ENCODE measurements at places on chromosomes 6 and 20. TPM values are rescaled to one million over a fixed set of nuclear protein-coding genes. Genes with fewer than 3 reads are reported as not detected.

The SPATS1 gene
- not detected for total RNA-seq

The PTCRA gene
- total RNA-seq = not detected

The MMP24 gene
- total RNA-seq = not detected

The PRICKLE4 gene
- total RNA-seq = not detected

The DNMT3B gene
- total RNA-seq = 3.5 TPM

The IYD gene
- total RNA-seq = not detected

The PPIL6 gene
- total RNA-seq = not detected
